Stimulated activated CD8-positive, alpha-beta memory T cell treated with anti-CD3 and anti-CD28 coated beads, Interleukin-15, amount 100 ng/mL, for 1 hour (primary cell): ENCODE measurements at places on chromosomes 1 and 21.

DNA sequence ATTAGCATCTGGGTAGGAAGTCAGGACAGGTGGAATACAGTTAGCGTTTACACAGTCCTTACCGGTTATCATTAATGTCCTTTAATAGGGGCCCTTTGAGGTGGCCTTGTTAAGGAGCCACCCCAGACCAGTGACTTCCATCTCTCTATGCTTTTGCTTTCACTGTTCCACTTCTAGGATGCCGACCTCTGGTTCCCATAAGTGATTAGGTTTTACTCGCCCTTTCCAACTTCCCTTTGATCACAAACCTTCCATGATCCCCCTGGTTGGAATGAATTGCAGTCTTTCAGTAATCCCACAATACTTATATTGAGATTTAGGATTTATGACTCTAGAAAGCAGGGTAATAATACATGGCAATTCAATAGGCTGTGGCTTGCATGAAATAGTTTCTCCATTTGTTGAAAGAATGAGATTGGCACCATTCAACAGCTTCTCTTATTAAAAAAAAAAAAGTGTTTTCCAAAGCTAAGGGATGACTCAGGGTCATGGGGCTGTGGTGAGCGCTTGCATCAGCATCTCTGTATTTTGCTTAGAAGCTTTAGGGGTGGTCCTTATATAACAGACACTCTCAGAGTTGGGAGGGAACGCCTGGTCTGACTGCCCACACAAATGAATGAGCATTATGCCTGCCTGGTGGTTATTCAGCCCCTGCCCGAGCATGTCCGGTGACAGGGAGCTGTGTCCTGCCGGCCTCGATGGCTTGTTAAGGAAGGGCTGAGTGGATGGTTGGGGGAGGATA, 110.5 kb downstream of the CNIH3 start:
- DNase-seq, result no peak

DNA sequence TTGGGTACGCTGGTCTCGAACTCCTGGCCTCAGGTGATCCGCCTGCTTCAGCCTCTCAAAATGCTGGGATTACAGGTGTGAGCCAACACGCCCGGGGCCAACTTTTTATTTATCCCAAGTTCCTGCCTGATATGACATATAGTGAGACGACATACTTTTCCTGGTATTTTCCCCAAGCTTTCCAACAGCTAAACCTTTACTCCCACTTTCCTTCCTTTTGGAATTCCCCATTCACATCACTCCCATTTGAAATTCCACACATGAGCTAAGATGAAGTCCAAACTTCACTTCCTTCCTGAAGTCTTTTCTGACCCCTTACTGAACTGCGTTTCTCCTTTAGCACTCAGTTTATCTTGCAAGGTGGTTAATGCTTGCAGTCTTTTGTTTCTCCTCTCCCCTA, 64.1 kb downstream of the S1PR1 start:
- DNase-seq, result no peak

DNA sequence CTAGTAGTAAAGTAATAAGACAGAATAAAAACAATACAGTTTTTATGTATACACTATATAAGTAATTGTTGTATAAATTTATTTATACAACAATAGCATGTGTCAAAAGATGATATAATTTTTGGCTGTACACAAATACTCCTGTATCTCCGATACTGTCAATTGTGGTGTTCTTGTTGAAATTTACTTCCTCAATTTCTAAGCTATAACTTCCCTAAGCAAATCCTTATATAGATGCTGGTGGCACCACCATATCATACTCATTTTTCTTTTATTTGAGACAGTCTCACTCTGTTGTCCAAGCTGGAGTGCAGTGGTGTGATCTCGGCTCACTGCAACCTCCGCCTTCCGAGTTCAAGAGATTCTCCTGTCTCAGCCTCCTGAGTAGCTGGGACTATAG, 141.0 kb upstream of the HP1BP3 start:
- DNase-seq, result no peak

GRCh38 chr1:27098431-27099134, 56.3 kb downstream of the SLC9A1 start:
- no peak for DNase-seq

GRCh38 chr1:84587099-84587498, 12.9 kb upstream of the CTBS start:
- no peak for DNase-seq

GRCh38 chr1:78490861-78491450, at the start of gene PTGFR:
PTGFR (plus strand) TSS chr1:78490974; CDS start chr1:78492744, 1,770 bp downstream.
- DNase-seq, result no peak

- no peak for DNase-seq
These were observed 68.6 kb upstream of the HSPA13 start for GRCh38 chr21:14451546-14451945.

DNA sequence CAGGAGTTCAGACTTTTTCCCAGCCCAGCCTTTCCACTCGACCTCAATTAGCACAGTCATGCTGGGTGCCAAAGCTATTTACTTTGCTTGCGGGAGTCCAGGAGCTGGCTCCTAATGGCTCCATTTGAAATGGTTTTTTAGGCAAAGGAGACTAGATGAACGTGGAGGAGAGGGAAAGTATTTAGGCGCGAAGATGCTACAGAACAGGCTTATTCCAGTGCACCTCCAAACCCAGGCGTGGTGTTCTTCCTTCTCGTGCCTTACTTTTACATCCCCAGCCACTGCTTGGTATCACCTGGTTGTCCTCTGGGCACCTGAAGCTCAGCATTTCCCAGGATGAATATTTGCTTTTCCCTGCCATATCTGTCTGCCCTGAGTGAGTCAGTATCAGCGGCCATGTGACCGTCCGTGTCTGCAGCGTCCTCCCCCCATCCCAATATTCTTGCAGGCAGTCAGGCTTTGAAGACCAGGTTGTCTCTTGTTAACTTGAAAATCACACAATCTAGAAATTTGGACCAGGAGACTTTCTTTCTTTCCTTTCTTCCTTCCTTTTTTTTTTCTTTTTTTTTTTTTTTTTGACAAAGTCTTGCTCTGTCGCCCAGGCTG, 198.5 kb downstream of the DYRK1A start:
- DNase-seq, result no peak

DNA sequence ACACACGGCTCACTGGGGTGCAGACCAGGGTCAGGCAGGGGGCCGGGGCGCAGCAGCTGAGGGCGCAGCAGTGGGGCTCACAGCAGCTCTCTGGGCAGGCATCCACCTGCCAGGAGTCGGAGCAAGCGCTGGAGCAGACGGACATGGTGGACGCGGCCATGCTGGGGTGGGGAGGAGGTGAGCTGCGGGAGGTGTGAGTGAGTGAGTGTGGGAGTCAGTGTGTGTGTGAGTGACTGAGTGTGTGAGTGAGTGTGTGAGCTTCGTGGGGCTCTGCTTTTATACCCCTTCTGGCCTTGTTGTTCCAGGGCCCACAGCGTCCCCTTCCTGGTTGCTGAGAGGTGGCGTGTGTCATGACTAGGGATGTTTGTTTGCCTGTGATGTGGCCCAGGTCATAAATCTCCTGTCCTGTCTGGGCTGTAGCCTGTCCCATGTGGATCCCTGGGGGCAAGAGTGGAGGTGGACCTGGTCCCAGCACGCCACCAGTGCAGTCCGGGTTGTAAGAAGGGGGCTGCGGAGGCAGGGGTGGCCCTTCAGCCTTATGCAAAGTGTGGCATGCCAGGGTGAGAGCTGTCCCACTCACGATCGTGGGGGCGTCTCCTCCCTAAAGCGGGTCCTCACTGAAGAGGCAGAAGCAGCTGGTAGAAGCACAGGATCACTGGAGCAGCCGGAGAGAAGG, at the start of gene KRTAP10-1:
Gene KRTAP10-1 (minus strand): TSS at position 205 of the 676 bp plus-strand sequence. CDS start 45 bp downstream, at position 160.
- DNase-seq, result no peak

GRCh38 chr1:233376382-233377110, 49.0 kb downstream of the MAP3K21 start:
- DNase-seq, result no peak

DNA sequence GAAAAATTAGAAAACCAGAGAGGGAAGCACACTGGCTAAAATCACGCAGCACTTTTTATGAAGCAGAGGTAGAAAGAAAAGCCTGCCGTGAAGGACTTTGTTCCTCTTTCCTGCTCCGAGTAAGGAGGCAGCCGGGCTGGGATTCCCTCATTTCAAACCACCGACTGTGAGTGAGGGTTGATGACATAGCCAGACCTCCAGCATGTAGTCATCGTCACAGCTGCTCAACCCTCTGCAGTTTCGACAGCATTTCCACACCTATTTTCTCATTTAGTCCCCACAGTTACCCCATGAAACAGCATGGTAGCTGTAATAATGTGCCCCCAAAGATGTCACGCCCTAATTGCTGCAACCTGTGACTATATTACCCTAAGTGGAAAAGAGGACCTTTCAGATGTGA, 35.3 kb downstream of the FCRL5 start:
- DNase-seq, result no peak

GRCh38 chr1:194929357-194929756, 1678.9 kb downstream of the KCNT2 start:
- no peak for DNase-seq

DNA sequence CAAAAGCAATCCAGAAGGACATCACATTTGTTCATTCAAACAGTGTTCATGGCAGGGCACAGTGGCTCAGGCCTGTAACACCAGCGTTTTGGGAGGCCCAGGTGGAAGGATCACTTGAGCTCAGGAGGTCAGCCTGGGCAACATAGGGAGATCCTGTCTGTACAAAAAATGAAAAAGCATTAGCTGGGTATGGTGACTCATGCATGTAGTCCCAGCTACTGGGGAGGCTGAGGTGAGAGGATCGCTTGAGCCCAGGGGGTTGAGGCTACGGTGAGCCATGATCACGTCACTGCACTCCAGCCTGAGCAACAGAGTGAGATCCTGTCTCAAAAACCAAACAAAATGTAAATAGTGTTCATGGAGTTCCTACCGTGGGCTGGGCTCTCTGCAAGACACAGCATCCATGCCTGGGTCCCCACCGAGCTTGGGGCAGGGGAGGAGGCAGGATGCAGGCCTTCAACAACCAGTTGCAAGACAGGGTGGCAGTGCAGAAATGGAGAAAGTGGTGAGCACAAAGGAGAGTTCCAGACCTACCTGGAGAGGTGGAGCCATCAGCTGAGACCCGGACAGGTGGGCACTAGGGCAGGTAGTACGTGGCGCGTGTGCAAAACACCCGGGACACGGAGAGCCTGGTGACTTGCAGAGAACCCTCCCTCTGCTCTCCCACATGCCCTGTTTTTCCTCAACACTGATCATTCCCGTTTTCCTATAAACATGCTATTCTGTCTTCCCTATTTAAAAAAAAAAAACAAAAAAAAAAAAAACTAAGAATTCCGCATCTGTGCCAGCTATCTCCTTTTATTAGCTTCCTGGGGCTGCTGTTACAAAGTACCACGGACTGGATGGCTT, 138.9 kb downstream of the TOMM20 start:
- no peak for DNase-seq

DNA sequence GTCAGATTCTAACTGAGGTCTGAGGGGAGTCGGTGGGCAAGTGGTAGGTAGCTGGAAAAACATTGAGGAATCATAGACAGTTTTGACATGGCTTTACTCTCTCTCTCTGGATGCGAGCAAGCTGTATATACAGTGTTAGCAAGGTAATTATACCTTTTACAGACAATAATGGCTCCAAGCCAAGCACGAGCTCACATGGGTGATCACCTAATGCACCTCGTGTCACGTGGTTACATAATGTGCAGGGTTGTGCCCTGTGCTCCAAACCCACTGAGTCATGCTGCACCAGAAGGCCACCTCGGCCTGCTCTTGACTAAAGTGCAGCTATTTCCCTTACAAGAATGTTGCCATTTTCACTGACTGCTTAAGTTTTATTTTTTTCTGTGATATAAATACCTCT, 7.6 kb upstream of the CLCA2 start:
- DNase-seq, result no peak

DNA sequence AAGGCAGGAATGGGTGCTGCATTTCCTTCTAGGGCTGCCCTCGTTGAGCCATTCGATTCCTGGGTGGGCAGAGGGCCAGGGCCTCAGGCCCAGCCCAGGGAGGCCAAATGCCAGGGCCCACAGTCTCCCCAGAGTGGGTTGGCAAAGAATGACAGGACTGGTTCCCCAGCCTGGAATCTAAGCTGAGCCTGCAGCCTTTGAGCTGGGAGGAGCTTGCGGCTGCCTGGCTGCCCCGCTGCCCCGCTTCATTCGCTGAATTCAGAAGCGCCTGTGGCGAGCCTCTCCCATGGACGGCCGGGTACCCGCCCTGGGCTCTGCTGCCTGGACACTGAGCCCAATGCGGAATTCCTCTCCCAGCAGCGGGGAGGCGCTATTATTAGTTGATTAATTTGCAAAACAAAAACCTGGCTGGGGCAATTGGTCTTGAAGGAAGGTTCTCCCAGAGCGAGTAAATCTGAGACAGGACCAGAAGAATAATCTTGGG, 32.3 kb upstream of the TARDBP start:
- no peak for DNase-seq

GRCh38 chr1:31788138-31788824, 24.1 kb upstream of the ADGRB2 start:
- DNase-seq, result peak; percentile 82

GRCh38 chr1:230382001-230382491, 44.1 kb downstream of the PGBD5 start:
- no peak for DNase-seq

DNA sequence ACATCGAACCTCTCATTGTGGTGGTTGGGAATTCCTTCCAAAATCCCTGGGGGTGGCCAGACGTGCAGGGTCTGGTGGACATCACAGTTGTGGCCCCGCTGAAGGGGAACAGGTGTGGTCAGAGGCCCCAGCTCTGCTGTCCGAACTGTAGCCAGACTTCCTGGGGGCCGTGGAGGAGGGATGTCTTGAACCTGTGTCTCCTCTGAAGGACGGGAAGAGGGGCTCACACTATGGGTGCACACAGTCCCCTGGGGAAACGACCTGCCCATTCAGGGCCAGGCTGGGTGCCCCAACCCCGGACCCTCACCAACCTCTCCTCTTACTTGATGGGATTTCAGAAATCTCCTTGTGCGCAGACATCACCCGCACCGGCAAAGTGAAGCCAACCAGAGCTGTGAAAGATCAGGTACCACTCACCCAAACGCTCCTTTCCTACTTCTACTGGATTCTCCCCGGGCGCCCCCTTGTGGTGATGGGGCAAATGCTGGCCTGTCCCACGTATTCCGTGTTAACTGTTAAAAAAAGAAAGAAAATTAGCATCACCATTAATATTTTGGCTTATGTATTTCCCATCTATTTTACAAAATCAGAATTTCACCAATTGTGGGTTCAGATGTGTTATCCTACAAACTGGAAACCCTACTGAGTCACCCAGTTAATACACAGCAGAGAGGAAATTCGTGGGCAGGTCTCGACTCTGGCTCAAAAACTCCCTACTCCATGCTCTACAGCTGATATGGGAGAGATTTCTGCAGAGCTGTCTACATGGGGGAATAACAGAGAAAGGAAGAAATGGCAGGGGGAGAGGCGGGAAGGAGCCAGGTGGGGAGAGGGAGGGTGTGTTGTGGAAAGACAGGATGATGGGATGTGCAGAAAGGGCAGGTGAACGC, 28.1 kb downstream of the PADI4 start:
- peak; percentile 39 for DNase-seq

GRCh38 chr1:147273409-147274336, 31.2 kb downstream of the CHD1L start:
- no peak for DNase-seq

- no peak for DNase-seq
These were observed 281.6 kb downstream of the PLA2G4A start for GRCh38 chr1:187110351-187110750.

- DNase-seq, result no peak
These were observed 116.0 kb downstream of the PLPP3 start for GRCh38 chr1:56463376-56463775.
